ENCODE measurements at places on chromosomes 4 and X. TPM values are rescaled to one million over a fixed set of nuclear protein-coding genes. Genes with fewer than 3 reads are reported as not detected.

PNMA5 gene
- not detected for total RNA-seq

- no peak for DNase-seq
Observed at GRCh38 chr4:875818-876423, 50.0 kb upstream of the CPLX1 start.

GAGE13 gene
- not detected for total RNA-seq

DOK7 gene
- 20.7 TPM for total RNA-seq

All from Caki2 (cell line).